ENCODE measurements at places on chromosomes 3 and 15.

GRCh38 chr3:157145606-157146322, 14.2 kb downstream of the CCNL1 start:
- DNase-seq: no peak

DNA sequence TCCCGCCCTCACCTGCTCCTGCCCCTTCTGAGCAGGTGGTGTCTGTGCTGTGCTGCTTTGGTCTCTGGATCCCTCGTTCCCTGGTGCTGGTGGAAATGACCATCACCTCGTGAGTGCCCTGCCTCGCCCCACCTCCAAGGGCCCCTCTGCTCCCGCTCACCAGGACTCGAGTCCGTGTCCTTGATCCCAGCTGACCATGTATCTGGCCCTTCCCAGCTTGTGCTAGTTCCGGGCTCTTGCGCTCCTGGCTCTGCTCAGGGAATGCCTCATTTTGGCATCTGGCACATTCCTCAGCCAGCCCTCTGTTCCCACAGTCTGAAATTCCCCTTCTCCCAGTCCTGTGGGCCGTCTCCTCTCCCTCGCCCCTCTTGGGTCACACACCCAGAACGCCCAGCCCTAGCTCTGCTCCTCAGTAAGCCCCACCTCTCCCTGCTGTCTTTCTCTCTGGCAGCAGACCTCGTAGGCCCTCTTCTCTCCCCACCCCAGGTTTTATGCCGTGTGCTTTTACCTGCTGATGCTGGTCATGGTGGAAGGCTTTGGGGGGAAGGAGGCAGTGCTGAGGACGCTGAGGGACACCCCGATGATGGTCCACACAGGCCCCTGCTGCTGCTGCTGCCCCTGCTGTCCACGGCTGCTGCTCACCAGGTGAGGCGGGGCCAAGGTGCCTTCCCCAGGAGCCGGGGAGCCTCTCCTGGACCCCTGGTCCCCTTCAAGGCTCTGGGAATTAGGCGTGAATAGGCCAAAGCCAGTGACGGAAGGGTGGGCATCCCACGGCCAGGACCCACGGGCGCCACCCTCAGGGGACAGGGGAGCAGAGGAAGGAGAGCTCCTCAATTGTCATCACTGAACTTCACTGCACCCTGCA, 11.5 kb downstream of the SLC51A start:
- no peak for DNase-seq

- DNase-seq: no peak
Observed at GRCh38 chr3:188003188-188004171, 150.5 kb upstream of the LPP start.

GRCh38 chr3:82939491-82940097, 1178.1 kb upstream of the GBE1 start:
- DNase-seq: no peak

- DNase-seq: no peak
Observed at GRCh38 chr3:154307363-154307762, 16.9 kb downstream of the DHX36 start.

DNA sequence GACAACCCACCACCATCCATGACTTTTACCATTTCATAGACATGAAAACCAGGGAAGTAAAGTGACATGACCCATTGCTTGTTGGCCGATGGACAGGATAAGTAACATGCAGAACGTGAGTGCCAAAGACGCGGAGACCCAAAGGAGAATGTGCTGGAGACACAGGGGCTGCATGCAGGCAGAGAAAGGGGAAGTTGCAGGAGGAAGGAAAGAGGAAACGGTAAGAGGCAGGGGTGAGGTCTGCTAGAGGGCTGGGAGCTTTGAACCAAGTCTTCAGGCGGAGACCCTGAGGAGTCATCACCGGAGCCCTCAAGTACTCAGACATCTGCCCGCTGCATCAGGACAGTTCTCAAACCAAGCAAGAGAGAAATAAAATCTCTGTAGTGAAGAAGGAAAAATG, 34.9 kb downstream of the MAGEF1 start:
- DNase-seq: no peak

Measured in NCI-H2107 (cell line).